CD4-positive, alpha-beta memory T cell (primary cell): ENCODE measurements at places on chromosomes 3 and 15.

- no peak for DNase-seq
Observed at GRCh38 chr3:150508401-150508800, 37.9 kb downstream of the SERP1 start.

DNA sequence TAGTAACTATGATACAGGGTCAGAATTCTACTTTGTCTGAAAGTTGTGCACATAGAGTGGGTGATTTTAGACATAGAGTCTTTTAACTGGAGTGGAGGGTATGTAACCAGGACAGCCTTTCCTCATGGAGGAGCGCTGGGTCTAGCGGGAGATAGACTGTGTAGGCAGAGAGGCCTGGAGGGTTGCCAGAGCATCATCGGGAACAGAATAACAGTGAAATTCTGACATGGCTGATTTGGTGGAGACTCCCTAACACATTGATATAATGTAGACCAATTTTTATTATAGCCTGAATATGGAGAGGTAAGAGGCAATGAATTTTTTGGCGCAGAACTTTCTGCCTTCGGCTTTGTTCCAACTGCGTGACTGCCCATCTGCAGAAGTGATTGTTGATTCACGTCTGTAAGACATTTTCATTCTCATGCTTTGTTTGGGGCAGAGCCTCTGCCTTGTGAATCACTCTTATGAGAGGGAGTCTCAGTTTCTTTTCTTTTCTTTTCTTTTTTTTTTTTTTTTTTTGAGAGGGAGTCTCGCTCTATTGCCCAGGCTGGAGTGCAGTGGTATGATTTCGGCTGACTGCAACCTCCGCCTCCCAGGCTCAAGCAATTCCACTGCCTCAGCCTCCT is 16.0 kb downstream of the LPP start:
- DNase-seq: no peak

DNA sequence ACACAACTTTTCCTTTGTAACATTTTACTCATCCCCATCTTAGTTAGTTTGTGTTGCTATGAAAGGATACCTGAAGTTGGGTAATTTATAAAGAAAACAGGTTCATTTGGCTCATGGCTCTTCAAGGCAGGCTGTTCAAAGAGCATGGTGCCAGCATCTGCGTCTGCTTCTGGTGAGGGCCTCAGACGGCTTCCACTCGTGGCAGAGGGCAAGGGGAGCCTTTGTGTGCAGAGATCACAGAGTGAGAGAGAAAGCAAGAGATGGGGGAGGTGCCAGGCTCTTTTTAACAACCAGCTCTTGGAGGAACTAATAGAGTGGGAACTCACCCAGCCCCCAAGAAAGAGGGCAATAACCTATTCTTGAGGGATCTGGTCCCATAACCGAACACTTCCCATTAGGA is 23.1 kb downstream of the PLA2G4F start:
- no peak for DNase-seq

- no peak for DNase-seq
Observed at GRCh38 chr15:62532367-62532766, 367.3 kb upstream of the C2CD4B start.

GRCh38 chr3:149765762-149766334 is 13.6 kb upstream of the COMMD2 start:
- DNase-seq: no peak

- DNase-seq: no peak
Observed at GRCh38 chr3:106792716-106793115, 584.5 kb upstream of the CCDC54 start.
